ENCODE measurements at places on chromosomes 1 and 21.

DNA sequence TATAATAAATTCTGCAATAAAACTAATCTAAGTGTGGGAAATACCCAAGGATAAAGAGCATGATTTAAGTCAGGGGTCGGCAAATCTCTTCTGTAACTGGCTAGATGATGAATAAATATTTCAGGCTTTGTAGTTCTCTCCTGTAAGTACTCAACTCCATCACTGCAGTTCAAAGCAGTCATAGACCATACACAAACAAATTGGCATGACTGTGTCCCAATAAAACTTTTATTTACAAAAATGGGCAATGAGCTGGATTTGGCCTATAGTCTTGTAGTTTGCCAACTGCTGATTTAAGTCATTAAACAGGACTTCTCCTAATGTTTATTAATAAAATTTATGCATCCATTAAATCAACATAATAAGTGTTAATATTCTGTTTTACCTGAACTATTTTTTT lies 49.4 kb downstream of the EDEM3 start:
- no peak for DNase-seq

GRCh38 chr1:30195424-30196134 lies 527.8 kb downstream of the MATN1 start:
- DNase-seq: no peak

GRCh38 chr1:65942476-65942875 lies 149.8 kb downstream of the PDE4B start:
- DNase-seq: no peak

DNA sequence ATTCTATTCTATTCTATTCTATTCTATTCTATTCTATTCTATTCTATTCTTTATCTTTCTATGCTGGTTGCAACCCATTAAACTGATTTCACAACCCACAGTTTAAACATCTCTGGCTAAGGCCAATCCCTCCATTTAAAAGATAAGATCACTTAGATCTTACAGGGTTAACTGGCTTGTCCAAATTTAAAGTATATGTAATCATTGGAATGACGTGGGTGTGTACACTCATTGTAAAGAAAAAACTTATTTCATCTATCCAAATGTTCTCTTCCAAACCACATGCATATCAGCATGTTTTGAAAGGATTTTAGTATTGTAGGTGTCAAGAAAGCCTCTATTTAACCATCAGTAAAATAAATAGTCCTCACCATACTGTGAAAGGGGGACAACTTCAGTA lies 299.6 kb upstream of the RUNX1 start:
- no peak for DNase-seq

DNA sequence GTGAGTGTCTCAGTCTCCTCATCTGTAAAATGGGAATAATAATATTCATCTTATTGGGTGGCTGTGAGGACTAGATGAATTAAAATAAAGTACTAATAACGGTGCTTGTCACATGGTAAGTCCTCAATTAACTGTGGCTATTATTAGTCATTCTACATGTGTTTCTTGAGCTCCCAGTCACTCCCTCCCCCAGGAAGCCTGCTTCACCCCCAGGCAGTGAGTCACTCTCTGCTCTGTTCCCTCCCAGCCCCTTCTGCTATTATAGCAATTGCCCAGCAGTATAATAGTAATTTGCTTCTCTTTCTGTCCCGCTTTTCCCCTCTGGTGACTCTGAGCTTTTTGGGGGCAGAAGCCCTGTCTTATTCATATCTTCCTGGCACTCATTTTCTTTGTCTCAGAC lies 102.0 kb downstream of the BEND5 start:
- no peak for DNase-seq

DNA sequence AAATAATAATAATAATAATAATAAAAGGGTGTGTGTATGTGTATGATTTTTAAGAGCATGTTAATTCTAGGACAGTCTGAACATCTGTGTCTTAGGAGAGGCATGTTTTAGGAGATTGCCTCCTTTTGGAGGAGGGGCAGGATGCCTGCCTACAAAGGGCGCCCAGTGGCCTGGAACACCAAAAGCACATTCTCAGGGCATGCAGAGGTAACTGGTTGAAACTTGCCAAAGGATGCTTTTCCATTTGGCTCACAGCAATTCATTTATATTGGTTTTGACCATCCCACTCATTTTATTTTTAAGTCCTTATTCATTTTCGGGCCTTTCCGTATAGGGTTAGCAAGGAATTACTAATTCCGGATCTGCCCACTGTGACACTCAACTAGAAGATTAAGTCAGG lies 21.1 kb upstream of the LAMC2 start:
- no peak for DNase-seq

GRCh38 chr1:167987174-167987573 lies 50.3 kb upstream of the MPC2 start:
- no peak for DNase-seq

Measured in activated CD4-positive, alpha-beta T cell treated with anti-CD3 and anti-CD28 coated beads, Interleukin-2, amount 50 U/mL, for 1 hour (primary cell).